ENCODE measurements at places on chromosomes 1 and 21.

DNA sequence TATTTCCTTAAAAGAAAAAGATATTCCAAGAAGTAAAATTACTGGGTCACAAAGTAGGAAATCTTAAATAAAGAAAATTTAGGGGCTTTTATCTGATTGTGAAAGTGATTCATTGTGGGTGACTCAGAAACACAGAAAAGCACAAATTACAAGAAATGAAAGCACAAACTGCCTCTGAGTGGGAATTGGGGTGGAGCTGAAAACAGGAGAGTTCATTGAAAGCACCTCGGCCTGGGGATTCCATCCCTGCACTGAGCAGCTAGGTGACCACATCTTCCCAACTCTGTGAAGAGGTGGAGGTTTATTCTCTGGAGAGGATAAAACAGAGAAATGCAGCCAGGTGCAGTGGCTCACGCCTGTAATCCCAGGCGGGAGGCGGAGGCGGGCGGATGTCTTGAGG lies 7.4 kb downstream of the GJA4 start:
- no peak for DNase-seq

DNA sequence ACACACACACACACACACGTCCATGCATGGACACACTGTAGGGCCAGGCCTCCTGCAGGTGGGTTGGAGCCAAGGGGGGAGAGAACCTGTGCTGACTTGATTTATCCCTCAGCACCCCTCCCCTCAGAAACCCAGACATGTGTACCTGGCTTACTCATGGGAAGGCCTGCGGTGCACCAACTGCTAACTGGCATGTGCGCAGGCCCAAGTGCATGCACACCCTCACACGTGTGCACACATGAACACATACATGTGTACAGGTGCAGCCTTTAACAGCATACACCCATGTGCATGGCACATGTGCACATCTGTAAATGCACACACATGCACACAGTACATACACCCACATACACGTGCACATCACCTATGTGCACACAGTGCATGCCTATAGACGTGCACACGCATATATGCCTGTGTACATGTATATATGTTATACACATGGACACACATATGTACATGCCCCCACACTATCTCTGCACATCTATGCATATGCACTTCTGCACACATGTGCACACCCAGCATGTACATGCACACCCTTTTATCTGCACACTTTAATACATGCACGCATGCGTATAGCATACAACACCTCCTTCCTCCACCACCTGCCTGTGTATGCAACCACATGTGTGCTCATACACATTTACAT lies 67.5 kb downstream of the TRIM11 start:
- DNase-seq: no peak

- DNase-seq: no peak
Observed at GRCh38 chr1:158126425-158126824, 54.3 kb upstream of the CD1D start.

DNA sequence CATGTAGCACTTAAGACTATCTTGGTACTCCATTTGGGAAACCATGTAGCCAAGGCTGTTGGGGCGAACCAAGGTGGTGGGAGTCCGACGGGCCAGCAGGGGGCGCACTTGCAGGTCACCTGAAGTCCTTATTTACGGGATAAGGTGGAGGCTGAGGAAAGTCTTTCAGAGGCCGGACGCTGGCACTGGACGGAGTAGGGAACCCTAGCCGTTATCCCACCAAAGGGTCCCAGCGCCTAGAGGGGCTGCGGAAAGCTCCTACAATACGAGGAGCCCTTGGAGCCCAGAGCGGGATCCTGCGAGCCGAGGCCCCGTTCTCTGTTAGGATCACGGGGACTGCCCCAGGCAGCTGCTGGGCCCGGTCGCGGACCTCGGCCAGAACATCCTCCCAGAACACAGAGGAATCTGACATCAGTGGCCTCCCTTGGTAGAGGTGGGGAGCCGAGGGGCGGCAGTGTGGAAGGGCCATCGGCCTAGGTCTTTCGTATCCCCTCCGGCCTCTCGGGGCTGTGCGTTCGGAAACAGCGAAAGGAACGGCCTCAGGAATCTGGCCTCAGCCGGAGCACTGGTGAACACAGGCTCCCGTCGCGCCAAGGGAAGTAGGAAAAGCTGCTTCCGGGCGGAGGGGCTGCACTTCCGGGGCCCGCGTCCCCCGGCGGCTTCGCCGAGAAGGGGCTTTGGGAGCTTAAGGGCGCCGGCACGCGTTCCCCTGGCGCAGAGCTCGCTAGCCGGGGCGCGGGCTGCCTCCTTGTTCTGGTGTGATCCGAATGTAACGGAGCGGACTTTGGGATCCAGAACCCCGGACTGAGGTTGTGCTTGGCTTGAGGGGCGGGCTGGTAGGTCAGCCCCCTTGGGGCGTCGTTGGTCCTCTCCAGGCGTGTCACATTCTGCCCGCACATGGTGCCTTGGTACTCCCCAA lies 29.9 kb upstream of the RPTN start:
- DNase-seq: peak; percentile 46

Data from kidney capillary endothelial cell (primary cell).